ENCODE measurements at places on chromosomes 3 and 15.

GRCh38 chr3:60126511-60127304 lies 1076.9 kb upstream of the CFAP20DC start:
- DNase-seq = no peak

DNA sequence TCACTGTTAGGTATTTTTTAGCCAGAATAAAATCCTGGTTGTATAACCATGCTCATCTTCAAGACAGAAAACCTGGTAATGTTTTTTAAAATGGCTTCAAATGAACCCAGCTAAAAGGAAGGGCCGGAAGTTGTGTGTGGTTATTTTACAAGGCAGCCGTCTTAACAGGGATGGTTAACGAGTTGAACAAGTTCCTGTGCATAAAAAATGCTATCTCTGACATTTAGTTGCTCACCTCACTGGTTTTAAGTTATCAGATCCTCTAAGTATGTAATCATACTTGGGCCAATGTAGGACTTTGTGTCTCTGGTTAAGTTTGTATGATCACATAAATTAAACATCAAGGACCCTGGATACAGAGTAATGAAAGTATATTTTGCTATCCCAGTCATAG lies 2.1 kb downstream of the ATP11B start:
- DNase-seq = peak; percentile 19

DNA sequence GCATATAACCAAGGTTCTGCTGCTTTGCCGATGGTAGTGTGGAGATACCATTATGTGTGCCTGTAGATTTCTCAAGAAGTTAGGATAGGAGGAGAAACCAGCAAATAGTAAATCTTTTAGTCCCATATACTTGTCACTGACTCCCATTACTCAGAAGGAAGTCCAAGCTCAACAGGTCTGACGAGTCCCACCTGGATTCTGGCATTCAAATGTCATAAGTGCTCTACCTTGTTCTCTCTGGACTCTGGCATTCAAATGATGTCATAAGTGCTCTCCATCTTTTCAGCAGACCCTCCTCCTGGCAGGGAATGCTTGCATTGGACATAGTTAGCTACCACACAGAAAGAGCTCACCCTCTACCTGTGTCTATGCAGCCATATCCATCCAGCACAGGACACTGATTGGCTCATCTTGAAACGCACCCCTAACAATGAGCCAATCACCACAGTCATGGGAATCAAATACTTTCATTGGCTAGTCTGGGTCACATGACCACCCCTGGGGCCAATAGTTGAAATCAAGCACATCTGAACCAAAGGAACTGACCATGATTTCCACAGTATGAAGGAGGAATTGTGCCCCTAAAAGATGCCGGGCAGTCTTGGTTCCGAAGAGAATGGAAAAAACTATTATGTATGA lies 205.0 kb upstream of the ADAMTS9 start:
- no peak for DNase-seq

- no peak for DNase-seq
Observed at GRCh38 chr3:58116161-58116955, 94.4 kb downstream of the DNASE1L3 start.

GRCh38 chr3:191696348-191696747 lies 235.4 kb downstream of the PYDC2 start:
- DNase-seq = no peak

GRCh38 chr3:140630866-140631265 lies 47.0 kb upstream of the TRIM42 start:
- no peak for DNase-seq

- DNase-seq = no peak
Observed at GRCh38 chr3:14253022-14253706, 74.5 kb downstream of the LSM3 start.

DNA sequence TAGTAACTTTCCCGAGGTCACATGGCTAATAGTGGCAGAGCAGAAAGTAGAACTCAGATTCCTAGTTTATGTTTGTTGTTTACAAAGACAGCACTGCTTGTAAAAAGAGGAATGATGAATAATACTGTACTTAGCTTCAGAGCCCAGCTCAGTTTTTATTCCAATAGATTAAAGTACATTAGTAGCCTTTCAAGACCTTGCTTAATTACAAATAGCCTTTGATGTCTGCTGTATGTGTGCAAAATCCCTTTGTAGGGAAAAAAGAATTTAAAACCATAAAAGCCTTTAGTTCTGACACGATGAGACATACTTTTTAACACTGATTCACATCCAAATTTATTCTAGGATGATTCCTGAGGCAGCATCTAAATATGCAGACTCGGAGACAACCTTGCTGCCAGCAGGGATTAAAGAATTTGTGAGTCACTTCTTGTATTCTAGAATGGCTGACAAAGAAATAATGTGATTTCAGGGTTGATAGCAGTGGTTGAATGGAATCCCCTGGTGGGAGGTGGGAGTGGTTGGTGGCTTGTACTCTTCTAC lies 324.2 kb upstream of the TGFBR2 start:
- DNase-seq = no peak

DNA sequence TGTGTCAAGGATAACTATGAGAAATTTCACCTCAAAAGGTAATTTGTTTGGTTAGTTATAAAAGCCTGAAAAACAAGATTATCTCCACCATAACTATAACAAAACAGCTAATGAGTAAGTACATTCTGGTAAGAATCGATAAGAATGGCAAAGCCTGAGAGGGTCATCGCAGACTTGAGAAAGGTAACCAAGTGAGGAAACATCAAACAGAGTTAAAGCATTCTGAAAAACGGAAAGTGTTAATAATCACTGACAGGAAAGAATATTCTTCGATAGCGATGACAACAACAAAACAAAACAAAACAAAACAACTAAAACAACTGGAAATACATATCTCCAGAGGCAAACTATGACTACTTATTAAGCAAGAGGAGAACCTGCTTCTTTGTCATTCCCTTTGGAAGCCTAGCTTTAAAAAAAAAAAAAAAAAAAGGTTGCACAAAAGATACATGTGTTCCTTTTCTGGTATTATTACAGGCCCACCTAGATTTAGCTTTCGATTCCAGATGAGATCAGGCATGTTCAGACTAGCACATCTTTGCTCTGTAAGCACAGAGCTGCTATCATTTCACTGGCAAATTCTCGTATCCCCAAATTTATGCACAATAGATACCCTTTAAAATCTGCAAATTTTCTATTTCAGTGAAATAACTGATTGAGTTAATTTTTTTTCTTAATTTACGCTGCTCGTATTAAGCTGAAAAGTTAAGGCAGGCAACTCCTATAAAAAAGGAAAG lies 155.6 kb downstream of the TIGIT start:
- no peak for DNase-seq

DNA sequence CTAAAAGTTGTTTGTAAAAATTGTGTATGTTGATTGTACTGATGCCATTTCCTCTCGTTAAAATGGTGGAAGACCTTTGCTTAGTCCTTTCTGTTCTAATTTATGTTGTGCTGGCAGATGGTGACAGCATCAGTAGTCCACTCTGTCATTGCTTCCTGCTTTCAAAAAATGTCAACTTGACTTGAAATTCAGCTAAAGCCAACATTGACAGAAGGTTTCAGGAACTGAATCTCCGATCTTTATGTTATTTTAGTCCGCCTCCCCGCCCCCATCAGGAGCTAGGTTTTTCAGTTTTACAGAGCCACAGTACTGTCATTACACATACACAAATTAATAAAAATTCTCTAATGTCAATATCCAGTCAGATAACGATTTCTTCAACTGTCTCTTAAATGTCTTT lies 1.5 kb downstream of the CEP63 start:
- DNase-seq = no peak

GRCh38 chr3:128343287-128344051 lies 123.2 kb downstream of the DNAJB8 start:
- DNase-seq = peak; percentile 42

- no peak for DNase-seq
Observed at GRCh38 chr15:31082771-31083369, 18.7 kb downstream of the TRPM1 start.

DNA sequence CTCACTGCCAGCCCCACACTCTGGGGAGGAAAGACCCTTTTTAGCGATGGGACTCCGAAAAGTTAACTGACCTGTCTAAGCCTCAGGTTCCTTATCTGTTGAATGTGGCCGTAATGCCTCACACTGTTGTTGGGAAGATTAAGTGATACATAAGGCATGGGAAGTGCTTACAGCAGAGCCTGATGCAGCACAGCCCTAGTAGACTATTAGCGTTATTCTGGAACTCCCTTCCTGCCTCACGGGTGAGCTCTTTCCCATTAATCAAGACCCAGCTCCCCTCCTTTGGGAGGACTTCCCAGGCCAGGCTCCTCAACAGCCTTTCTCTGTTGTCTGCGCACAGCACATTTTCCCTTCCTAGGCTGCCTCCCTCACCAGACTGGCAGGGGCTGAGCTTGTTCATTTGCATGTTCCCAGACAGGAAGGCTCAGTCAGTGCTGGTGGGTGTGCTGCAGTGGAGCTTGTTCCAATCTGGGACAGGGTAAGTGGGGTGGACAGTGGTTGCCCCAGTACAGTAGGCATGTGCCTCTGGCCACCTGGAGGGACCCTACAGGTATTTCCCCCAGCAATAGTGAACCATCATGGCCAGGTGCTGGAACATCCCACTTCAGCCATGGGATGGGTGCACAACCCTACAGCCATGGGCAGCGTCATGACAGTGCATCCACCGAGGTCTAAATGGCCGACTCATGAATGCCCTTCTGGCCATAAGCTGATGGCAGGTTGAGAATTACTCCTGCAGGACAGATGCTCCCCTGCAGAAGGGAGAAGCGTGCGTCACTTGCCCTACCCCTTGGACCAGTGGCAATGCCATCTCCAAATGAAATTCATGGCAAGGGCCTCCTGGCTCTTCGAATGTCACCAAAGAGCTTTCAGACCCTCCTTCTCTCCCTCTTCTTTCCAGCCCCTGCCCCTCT lies 5.8 kb upstream of the PSTPIP1 start:
- DNase-seq = no peak

Measured in DMS153 (cell line).